ENCODE measurements at places on chromosomes 5 and 9. TPM values are rescaled to one million over a fixed set of nuclear protein-coding genes. Genes with fewer than 3 reads are reported as not detected.

- DNase-seq, result no peak
Observed at GRCh38 chr5:6143523-6143922, 234.8 kb downstream of the MED10 start.

- DNase-seq, result no peak
Observed at GRCh38 chr5:4758996-4759395, 381.1 kb upstream of the ADAMTS16 start.

Gene PDE6A
- total RNA-seq, result 0.91 TPM

DNA sequence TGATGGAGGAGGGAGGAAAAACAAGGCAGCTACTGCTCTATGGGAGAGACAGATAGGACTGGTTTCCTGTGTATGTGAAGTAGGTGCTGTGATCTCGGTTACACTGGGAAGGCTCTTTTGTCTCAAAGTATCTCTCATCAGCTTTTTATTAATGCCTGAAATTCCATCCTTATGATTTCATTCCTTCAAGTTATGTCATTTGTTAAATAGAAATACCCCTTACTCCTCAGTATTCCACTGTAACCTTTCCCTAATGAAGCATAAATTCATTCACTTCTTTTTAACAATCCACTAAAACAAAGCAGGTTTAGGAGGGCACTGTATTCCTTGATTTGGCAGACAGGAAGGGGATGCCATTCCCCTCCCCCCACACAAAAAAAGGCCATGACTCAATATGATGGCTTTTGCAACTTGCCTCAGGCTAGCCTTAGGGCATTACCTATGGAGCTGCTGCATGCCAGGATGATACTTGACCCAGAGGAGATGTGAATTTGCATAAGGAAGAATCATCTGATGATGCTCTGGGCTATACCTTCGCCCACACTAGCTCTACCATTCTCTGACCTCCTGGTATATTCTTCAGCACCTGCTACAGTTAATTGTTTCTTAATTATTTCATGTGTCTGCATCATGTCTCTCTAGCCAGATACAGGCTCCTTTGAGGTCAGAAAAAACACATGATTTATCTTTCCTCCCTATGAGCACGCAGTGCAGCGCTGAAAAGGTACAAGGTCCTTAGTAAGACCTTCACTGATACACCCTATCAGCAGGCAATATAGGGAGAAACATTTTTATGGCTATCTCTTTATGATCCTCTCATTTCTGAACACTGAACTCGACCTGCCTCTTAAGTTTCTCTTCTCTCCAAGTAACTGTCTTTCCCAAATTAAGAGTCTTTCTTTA, 26.3 kb downstream of the NR3C1 start:
- no peak for DNase-seq

Gene CFAP157
- not detected for total RNA-seq

GRCh38 chr9:2693056-2693455, 24.3 kb upstream of the KCNV2 start:
- no peak for DNase-seq

DNA sequence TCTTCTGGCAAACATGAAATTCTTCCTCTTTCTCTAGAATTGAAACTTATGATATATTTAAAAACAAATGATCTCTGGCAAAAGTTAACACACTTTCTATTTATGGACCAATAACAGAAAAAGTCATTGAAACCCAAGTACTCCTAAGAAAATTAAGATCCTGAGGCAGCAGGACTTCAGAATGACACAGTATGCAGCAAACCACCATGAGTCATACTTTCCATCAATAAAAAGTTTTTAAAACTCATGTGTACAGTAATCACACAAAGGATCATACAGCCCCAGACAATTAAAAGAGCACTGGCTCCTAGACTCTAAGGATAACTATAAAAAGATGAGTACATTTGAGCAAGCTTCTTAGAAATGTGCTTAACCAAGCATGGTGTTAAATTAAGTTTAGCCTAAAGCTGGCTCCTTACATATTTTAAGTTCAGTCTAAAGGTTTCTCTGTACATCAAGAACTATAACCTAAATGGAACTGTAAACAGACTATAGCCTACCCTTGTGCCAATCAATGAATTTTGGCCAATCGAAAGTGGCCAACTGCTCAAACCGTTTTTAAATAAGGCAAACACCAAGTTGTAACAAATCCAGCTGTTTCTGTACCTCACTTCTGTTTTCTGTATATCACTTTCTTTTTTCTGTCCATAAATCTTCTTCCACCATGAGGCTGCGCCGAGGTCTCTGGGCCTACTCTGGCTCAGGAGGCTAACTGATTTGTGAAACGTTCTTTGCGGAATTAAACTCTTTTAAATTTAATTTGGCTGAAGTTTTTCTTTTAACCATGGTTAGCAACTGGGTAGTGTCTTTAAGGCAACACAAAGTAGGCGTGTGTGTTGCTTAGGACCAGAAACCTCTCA, 232.1 kb upstream of the PIK3R1 start:
- DNase-seq, result no peak

Gene CDC25C
- total RNA-seq, result 0.14 TPM

Gene TRIM14
- total RNA-seq, result 23.4 TPM

GRCh38 chr9:109907810-109908458, 127.9 kb downstream of the PALM2AKAP2 start:
- DNase-seq, result no peak

Gene FSTL4
- total RNA-seq, result 10.1 TPM

DNA sequence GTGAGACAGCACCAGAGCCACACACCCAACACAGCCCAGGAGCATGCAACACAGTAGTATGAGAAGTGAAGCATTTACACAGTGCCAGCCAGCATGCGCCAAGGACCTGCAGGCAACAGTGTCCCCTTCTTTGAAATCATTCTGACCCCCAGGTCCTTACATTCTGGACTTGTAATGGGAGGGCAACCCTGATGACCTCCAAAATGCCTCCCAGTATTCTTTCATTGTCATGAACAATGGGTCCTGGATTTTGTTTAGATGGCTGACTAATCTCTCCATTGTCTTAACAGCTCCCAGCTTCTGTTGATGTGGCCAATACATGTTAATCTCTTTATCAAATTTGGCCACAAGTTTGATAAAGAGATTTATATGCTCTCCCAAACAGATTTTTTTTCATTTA, 417.1 kb downstream of the DMRTA1 start:
- no peak for DNase-seq

- DNase-seq, result no peak
Observed at GRCh38 chr5:160297004-160297403, 15.4 kb downstream of the CCNJL start.

Data from prostate gland (tissue), 2 donors.